T-helper 1 cell (primary cell): ENCODE measurements at places on chromosomes 3 and 15.
A peak's percentile ranks its signal among the peaks of the same experiment; 100 is the strongest.

DNA sequence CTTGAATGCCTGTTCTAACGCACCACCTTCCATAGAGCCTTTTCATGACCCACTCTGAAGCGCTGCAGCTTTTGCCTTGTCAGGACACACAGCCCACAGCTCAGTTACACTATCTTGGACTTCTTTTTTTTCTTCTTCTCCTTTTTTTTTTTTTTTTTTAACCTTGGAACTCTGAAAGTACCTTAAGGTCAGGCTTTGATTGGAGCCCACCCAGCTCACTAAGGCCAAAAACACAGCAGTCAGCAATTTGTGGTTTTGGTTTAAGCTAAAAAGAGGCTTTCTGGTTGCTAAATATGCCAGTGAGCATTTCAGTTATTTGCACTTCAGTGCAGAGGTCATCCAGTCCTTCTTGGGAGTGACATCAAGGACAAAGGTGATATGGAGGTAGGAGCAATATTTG lies 1.7 kb downstream of the SLC25A20 start:
- no peak for DNase-seq

- peak; percentile 44 for DNase-seq
These were observed 1.3 kb downstream of the DNAH1 start for GRCh38 chr3:52317208-52318000.

DNA sequence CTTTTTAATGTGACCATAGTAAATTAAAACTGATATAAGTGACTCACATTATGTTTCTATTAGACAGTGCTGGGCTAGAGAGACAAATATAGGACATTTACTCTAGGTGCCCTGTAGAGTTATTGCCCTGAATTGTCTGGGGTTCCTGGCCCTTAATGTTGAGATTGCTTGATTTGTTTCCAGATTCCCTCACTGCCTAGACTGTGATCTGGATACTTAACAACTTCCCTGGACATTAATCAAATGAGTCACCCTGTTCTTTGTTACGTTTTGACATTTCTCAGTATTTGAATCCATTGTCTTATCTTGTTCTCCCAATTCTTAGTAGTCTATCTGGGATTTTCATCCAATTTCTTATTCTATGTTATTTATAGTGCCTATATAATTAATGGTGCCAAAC lies 65.8 kb downstream of the DTWD1 start:
- DNase-seq, result no peak

DNA sequence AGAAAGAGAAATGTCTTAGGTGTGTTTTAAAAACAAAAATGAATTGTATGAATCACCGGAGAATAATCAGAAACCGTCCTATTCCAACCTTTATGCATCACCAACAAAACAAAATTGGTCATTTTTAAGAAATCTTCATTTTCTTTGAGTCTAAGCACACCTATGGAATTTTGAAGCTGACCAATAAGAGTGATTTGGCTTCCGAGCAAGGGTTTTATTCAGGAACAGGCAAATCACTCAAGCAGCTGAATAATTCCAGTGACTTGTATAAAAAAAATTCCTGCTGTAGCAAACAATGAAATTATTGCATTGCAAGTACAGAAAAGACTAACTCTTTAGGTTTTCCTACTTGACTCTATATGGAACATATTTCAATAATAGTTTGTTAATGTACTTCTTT lies 83.8 kb upstream of the FNDC3B start:
- DNase-seq, result no peak
